AG04449 (cell line): ENCODE measurements at places on chromosomes 2 and 18.

DNA sequence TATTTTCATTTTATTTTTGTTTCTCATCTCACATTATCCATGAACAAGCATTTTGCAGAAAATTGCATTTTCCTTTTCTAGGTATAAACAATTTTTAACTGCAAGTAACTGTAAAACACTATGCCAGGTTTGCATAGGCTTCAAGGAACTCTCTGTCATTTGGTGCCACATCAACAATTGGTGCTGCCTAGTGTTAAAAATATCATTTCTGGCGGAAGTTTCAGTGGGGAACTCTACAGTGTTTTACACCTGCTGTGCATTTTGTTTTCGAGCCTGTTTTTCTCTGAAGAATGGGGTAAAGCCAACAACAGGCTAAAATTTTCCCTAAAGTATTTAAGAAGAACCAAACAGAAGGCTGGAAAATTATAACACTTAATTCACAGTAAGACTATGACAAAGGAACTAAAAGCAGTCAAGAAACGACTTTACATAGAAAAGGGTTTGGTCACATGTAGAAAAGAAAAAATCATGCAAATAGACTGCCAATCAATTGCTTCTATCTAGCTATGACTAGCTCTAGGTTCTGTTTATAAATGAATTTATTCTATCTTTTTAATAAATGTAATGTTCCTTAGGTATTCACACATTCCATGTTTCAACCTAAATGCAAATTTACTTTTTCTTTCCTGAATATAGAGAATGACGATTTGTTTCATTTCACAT, 21.4 kb upstream of the FRZB start:
- no peak for DNase-seq

- no peak for DNase-seq
Observed at GRCh38 chr2:75788902-75789301, 78.2 kb upstream of the GCFC2 start.

- no peak for DNase-seq
Observed at GRCh38 chr2:25274868-25275574, 66.7 kb downstream of the DNMT3A start.

DNA sequence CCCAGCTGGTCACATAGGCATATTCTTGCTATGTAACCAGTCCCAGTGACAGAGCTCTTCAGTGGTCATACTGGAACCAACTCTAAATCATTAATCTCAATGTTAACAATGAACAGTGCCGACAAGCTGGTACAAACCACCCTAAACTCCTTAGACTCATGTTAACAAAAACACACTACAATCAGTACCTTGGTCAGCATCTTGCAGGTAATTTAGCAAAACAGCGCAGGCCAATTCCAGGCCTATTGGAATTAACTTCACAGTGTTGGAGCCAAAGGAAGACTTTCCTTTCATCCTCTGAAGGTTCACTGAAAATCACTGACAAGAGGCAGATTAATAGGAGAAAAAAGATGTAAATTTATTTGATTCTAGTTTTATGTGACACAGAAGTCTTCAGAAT, 396.4 kb downstream of the PIK3C3 start:
- no peak for DNase-seq

DNA sequence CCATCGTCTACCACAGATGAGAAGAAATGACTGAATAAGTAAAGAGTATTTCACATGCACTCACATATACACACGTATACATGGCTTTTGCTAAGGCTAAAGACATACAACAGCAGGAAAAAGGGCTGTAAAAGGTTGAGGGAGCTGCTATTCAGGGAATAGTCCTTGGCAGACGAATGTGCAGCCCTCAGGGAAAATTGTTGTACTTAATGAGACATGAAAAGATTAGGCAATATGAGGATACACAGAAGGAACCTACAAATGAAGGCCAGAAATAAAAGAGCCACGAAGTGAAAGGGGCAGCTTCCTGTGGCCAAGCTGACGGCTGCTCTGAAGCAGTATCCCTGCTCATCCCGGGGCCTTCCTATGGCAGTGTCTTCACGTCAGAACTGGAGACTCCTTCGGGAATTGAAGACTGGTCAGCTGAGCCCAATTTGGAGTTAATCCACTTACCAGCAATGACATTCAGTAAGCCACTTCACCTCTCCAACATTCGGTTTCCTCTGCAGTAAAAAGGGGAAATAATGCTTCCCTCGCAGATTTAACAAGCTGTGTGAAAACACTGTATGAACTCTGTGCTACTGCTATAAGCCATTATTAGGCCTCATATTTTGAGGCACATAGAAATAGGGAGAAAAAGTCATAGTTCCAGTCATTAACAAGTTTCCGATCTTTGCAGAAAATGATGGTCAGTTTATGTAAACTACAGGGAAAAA, 221.8 kb downstream of the STK39 start:
- DNase-seq = no peak

DNA sequence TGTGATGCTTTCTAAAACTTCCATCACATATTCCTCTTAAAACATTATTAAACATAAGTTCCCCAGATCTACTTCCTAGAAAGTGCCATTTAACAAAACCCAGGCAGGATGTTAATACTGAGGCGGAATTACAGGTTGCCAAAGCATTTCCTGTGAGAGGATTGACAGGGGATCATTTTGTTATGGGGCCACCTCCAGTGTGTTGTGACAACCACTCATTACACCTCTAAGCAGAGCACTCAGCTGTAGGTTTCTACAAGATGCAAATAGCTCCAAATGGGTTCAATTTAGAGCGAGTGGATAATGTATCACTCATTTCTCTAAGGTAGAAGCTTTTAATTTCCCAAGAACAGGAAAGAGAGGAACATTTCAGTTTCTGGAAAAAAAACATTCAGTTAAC, 1429.5 kb upstream of the ACVR2A start:
- no peak for DNase-seq

- no peak for DNase-seq
Observed at GRCh38 chr2:10301941-10302478, 694 bp upstream of the HPCAL1 start.

DNA sequence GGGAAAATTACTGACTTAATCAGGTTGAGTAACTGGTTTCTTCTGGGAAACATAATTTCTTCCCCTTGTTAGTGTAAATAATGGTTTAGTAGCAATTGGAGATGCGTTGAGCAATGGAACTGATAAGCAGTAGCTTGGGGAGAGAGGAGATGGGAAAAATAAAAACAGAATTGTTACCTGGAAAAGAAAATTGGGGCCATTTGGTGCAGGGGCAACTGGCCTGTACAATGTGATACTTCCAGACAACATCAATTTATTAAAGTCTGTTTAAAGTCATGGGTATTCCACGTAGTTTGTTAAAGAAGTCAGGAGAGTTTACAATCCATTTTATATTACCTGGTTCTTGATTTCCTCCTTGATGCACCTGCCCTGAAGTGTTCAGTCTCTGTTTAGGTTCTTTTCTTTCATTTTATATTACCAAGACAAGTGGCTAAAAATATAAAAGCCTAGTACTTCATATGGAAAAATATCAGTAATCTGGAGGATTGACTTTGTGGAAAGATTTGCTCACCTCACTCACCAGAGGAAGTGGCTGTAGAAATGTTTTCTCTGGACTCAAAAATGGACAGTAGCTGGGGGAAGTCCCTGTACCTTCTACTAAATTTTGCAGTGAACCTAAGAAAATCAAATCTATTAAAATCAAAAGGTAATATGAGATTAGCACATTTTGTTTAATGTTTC, 161.0 kb downstream of the DDX1 start:
- DNase-seq = no peak

DNA sequence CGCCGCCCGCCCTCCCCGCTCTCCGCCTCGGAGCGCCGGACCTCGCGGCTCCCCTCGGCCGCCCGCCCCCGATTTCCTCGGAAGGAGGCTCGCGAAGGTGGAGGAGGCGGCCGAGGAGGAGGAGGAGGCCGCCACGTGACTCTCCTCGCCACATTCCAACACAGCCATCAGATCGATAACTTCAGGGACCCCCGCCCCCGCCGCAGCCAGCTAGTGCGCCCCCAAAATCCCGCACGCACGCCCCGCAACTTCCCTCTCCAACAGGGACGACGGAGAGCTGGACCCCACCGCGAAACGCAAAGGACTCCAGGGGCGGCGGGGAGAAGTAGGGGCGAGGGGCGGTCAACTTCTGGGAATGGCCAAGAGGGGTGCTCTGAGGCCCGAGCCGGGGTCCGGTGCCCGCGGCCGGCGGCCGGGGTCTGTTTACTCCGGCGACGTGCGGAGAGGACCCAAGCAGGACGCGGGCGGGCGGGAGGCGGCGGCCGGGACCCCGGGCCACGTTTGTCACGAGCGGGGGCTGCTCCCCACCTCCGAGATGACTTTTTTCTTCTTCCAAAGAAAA, 2.0 kb downstream of the ZNF521 start:
- DNase-seq = no peak

GRCh38 chr2:160267022-160267421, 67.0 kb upstream of the ITGB6 start:
- DNase-seq = no peak

GRCh38 chr2:228615496-228615895, 434.0 kb upstream of the SPHKAP start:
- DNase-seq = no peak

GRCh38 chr2:235055891-235056516, 104.2 kb downstream of the SH3BP4 start:
- DNase-seq = no peak

GRCh38 chr2:211259831-211260476, 703.6 kb downstream of the CPS1 start:
- no peak for DNase-seq

DNA sequence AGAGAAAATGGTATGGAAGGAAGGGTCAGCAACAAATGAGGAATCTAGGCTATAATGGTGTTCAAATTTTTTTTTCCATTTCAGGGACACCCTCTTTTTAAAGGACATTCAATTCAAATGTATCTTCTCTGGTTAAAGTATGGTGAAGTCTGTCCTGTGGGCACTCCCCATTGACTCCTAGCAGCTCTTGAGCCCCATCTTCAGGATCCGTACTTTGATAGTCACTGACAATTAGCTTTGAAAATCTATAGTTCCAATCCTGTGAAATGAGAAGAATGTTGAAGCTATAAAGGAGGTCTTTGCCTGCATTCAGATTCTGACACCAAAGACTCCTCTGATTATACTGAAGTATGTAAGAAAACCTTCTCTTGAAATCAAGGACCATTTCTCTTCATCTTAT, 43.3 kb downstream of the KCNH7 start:
- DNase-seq = no peak

DNA sequence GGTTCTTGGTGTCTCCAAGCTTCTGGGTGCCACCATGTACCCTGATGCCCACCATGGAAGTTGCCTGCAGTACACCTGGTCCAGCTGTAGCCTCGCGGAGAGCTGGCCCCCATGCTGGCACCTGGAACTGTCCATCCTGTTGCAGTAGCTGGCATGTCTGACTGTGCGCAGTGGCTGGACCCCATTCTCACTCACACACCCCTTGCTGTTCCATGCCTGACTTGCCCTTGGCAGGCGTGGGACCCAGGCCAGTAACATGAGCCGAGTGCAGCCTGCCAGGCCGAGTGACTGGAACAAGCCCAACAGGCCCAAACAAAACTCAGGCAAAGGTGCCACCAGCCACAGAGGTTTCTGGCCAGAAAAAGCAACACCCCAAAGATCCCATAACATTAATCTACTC, 73.8 kb downstream of the NEURL3 start:
- no peak for DNase-seq

- no peak for DNase-seq
Observed at GRCh38 chr18:59279722-59280121, 6.5 kb upstream of the RAX start.

DNA sequence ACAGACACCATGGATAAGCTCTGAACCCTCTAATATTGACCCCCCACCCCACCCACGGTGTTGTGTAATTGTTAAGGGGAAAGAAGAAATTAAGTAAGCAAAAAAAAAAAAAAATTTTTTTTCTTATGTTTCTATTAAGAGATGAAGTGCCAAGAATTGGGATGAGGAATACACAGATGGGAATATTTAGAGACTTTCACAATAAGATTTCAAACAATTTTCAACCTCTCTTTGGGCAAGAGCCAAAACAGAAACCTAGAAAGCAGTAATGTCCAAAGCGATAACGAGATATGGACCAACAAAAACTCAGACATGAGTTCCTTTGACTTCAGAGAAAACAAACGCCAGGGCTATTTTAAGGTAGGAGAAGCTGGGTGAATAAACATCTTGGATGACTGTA, 14.4 kb downstream of the PIEZO2 start:
- DNase-seq = no peak

DNA sequence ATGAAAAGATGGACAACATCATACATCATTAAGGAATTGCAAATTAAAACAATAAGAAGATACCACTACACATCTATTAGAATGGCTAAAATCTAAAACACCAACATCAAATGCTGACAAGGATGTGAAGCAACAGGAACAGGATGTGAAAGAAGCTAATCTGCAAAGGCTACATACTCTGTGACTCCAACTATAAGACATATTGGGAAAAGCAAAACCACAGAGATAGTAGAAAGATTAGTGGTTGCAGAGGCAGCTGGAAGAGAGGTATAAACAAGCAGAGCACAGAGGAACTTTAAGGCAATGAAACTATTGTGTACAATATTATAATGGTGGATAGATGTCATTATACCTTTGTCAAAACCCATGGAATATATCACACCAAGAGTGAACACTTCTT, 393.7 kb upstream of the RAB6C start:
- DNase-seq = no peak

GRCh38 chr2:232516551-232516950, 3.6 kb upstream of the PRSS56 start:
- no peak for DNase-seq

GRCh38 chr2:85823951-85824350, 64.8 kb downstream of the ST3GAL5 start:
- DNase-seq = no peak

- DNase-seq = no peak
Observed at GRCh38 chr2:18384242-18384641, 176.2 kb downstream of the RDH14 start.

DNA sequence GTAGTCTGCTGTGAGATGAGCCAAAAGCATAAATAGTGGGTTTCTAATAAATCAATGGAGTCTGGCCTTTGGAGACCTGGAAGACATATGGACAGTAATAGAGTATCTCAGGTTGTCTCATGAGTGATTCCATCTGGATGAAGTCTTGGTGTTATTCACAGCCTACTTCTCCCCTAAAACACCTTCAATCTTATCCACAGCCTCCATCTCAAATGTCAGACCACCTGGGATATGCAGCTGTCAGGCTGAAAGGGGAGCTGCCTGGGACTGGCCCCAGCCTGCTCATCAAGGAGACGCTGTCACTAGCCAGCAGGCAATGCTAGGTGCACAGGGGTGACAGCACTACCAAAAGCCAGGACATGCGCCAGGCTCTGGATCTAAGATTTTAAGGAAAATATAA, 684.0 kb upstream of the ZEB2 start:
- no peak for DNase-seq

GRCh38 chr2:197307933-197308521, 2.6 kb downstream of the ANKRD44 start:
- no peak for DNase-seq

- DNase-seq = no peak
Observed at GRCh38 chr18:48337053-48337452, 72.1 kb downstream of the ZBTB7C start.
